Hypothalamus (tissue), 51 donors: ENCODE measurements at places on chromosomes 16 and 17.

- no peak for DNase-seq
These were observed 3.1 kb upstream of the C17orf58 start for GRCh38 chr17:67999291-67999911.

DNA sequence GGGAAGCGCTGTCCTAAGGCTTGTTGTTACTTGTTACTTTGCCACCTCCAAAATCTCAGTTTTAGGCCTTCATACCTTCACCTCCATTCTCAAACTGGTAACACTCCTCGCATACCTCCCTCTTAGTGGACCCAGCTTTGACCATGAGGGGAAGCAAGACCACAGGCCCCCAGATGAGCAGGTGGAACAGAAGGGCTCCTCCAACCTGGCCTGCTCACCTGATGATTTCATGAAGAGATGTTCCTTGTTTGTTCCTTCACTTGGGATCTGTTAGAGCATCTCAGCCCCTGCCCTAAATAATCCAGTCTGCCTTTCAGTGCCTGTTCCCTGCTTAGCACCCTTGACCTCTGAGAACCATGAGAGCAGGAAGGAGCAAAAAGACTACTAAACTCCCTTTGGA is 28.7 kb downstream of the DHX38 start:
- DNase-seq, result no peak

DNA sequence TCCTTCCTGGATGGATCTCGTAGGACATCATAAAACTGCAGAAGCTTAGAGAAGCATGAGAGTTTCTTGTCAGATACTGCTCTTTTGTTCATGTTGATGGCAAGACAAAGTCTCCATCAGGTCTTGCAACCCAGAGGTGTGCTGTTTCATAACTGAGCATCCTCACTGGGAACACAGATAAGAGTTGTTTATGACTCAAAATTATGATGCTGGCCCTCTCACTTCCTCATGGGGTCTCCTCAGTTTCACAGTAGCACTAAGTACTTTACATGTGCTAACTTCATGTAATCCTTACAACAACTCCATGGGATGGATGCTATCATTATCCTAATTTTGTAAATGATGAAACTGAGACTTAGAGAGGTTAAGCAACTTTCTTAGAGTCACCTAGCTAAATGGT is 14.4 kb downstream of the SCPEP1 start:
- no peak for DNase-seq

- peak; percentile 16 for DNase-seq
These were observed 20.8 kb downstream of the GOSR2 start for GRCh38 chr17:46943501-46944393.

GRCh38 chr16:11296706-11297491 is 15.8 kb upstream of the PRM1 start:
- DNase-seq, result no peak

DNA sequence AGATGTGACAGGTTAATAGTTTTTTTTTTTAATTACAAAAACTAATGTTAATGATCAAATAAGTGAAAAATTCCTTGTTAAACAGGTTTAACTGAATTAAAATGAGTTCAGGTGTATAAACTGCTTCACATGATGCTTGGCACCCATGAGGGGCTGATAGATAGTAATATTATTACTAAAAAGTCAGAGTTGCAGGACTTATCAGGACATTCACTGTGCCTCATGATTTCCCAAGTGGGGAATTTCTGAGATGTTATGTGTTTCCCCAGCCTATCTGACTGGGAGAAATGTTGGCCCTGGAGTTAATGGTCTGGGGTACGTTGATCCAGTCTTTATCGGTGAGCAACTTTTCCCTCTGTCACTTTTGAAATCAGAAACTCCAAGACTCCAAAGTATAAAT is 102.1 kb downstream of the PLCG2 start:
- no peak for DNase-seq

- DNase-seq, result no peak
These were observed 2.1 kb downstream of the SRSF2 start for GRCh38 chr17:76735006-76735405.

GRCh38 chr17:79699386-79700036 is 31.2 kb upstream of the ENPP7 start:
- DNase-seq, result no peak

DNA sequence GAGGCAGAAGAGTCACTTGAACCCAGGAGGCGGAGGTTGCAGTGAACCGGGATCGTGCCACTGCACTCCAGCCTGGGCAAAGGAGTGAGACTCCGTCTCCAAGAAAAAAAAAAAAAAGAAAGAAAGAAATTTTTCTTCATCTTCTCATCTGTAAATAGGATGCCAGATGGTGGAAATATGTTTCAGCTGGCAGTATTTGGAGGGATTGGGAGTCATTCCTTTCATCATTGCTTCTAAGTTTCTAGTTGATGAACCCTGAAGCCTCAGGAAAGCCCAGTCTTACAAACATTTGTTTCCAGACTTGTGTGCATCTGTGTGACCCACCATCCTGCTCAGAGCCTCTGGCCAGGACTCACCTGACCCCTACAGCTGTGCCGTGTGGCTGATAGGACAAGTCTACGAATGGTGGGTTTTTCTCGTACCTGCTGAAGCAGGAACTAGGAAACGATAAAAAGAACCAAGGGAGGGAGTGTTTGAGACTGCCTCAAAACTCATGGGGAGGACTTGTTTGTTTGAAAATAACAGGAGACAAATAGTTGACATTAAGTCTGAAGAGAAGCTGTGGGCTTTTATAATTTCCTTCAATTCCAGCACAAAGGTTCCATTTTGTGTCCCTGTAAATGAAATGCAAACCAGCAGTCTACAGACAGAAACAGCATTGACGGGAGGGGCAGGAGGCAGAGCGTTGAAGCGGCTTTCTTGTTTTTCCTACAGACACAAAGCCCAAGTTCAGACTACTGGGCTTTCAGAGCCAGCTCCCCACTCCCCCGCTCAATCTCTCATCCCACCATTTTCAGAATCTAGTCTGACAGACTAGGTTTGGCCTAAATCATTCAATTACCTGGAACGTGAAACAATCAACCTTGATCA is 24.9 kb downstream of the CDRT4 start:
- DNase-seq, result peak; percentile 61

- no peak for DNase-seq
These were observed 277.4 kb upstream of the XYLT1 start for GRCh38 chr16:17748044-17748719.

GRCh38 chr16:69350536-69351133 is 951 bp downstream of the TMED6 start:
- no peak for DNase-seq

- DNase-seq, result no peak
These were observed 791 bp downstream of the MCRIP2 start for GRCh38 chr16:642189-643049.

GRCh38 chr16:88010968-88011483 is 59.8 kb downstream of the BANP start:
- DNase-seq, result no peak

- no peak for DNase-seq
These were observed 49.6 kb upstream of the SIAH1 start for GRCh38 chr16:48434653-48435317.

GRCh38 chr17:82238472-82239201 is 9.8 kb downstream of the SLC16A3 start:
- no peak for DNase-seq

DNA sequence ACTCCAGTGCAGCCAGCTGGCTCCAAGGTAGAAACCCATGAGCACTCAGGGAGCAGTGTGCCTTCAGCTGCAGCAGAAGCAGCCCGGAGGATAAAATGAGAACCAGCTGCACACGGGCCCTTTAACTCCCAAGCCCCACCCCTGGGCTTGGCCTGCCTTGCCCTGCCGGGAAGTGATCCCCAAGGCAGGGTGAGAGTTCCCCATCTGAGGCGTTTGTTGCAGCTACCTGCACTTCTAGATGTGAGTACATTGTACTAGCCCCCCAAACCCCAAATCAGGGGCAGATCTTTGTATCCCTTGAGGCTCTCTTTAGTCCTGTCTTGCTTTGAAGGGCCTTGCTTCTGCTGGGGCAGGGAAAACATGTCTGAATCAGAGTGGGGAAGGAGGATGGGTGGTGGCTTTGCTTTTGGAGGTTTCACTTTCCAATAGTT is at the start of gene MVP:
Gene MVP, plus strand, starts transcription at position 192 of the 431 bp plus-strand sequence. CDS start 10,088 bp downstream, outside the sequence.
- peak; percentile 26 for DNase-seq

DNA sequence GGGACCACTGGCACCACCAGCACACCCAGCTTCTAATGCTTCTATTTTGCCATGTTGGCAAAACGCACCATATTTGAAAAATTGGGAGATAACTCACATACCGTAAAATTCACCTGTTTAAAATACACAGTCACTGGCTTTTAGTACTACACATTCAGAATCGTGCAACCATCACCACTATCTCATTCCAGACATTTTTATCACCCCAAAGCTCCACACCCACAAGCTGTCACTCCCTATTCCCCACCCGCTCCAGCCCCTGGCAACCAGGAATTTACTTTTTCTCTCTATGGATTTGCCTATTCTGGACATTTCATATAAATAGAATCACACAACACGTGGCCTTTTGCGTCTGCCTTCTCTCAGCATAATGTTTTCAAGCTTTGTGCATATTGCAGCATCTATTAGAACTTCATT is 25.0 kb downstream of the PPL start:
- no peak for DNase-seq

DNA sequence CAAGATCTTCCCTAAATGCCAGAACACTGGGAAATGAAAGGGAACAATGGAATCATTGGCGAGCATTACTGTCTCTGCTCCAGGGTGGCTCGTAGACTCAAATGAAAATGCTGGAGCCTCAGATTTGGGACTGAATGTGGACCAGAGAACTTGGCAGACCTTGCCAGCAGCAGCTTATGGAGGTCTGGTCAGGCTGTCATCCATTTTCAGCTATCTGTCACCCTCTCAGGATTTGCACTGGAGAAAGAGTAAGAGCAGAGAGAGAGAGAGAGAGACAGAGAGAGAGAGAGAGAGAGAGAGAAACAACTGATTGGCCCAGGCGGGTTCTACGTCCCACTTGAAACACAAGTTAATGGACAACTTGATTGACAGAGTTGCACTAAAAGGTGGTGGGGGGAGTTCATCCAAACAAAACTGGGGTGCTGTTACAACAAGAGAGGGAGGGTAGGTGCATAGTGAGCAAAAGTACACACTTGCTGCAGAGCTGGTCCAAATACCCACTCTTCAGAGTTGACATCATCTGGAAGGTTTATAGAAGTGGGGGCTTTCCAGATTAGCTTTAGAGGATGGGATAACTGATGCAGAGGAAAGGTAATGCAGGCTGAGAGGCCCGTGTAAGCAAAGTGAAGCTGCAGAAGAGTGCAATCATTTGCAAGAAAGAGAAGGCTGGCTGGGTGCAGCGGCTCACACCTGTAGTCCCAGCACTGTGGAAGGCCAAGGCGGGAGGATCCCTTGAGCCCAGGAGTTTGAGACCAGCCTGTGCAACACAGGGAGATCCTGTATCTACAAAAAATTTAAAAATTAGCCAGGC is 16.5 kb upstream of the NSMCE1 start:
- no peak for DNase-seq

- no peak for DNase-seq
These were observed 89.8 kb downstream of the HIC1 start for GRCh38 chr17:2144701-2145100.
